ENCODE measurements at places on chromosomes 1 and 21.

- no peak overlapping the region for H3K4me3 ChIP-seq
- DNase-seq: no peak
- no peaks in the 10 kb centered on the region for H3K4me1 ChIP-seq
These were observed 29.1 kb downstream of the PRRX1 start for GRCh38 chr1:170692866-170693575.

DNA sequence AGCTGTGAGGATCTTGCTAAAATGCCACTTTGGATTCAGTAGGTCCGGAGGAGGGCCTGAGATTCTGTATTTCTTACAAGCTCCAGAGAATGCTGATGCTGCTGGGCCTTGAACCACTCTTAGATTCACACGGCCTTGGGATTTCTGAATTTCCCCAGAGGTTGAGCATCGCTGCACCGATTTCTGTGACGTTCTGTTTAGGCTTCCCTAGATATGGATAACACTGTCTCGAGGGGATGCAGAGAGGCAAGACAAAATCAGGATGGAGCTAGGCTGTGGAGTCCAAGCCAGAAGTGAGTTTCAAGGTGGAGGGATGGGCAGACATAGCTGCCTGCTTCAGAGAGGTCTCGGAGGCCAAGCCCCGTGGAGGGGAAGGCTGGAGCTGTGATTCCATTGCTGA, 415.9 kb upstream of the PROX1 start:
- no peak overlapping the region for H3K27ac ChIP-seq
- H3K4me3 ChIP-seq: no peak overlapping the region
- H3K27me3 ChIP-seq: peaks cover 6% of the 10 kb centered on the region
- DNase-seq: no peak

DNA sequence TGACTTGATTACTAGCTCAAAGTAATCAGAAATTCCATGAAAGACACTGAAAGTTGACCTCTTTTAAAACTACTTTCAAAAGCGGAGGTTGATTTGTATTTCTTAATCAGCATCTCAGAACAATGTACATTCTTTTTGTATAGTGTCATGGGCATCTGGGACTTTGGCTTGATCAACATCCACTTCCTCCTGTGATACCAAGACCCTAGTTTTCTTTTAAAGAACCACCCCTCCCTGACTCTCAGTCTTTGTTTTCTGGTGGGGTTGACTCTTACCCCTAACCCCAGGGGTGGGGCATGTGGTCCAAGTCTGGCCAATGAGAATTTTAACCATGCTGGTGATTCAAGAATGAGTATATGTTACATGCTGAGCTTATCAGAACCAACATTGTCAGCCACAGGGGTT, 21.7 kb upstream of the IRF2BP2 start:
- no peaks in the 10 kb centered on the region for H3K36me3 ChIP-seq
- DNase-seq: no peak
- H3K27me3 ChIP-seq: no peaks in the 10 kb centered on the region
- H3K4me1 ChIP-seq: no peaks in the 10 kb centered on the region

- no peaks in the 10 kb centered on the region for H3K27me3 ChIP-seq
- H3K4me1 ChIP-seq: no peaks in the 10 kb centered on the region
- H3K4me3 ChIP-seq: no peak overlapping the region
- H3K36me3 ChIP-seq: peaks cover 93% of the 10 kb centered on the region
- no peak overlapping the region for H3K27ac ChIP-seq
These were observed 46.8 kb downstream of the KDM1A start for GRCh38 chr1:23066075-23066474.

DNA sequence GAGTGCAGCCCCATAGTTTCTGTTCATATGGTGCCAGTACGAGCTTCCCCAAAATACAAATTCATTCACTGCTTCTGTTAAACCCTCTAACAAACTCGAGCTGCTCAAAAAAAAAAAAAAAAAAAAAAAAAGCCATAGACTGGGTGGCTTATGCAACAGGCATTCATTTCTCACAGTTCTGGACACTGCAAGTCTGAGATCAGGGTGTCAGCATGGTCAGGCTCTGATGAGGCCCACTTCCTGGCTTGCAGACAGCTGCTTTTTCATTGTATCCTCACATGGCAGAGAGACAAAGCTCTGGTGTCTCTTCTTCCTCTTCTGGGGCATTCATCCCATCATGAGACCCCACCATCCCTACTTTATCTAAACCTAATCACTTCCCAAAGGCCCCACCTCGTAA, 121.6 kb downstream of the PTBP2 start:
- H3K4me3 ChIP-seq: no peak overlapping the region
- H3K27me3 ChIP-seq: no peaks in the 10 kb centered on the region
- H3K36me3 ChIP-seq: no peaks in the 10 kb centered on the region
- H3K4me1 ChIP-seq: no peaks in the 10 kb centered on the region

DNA sequence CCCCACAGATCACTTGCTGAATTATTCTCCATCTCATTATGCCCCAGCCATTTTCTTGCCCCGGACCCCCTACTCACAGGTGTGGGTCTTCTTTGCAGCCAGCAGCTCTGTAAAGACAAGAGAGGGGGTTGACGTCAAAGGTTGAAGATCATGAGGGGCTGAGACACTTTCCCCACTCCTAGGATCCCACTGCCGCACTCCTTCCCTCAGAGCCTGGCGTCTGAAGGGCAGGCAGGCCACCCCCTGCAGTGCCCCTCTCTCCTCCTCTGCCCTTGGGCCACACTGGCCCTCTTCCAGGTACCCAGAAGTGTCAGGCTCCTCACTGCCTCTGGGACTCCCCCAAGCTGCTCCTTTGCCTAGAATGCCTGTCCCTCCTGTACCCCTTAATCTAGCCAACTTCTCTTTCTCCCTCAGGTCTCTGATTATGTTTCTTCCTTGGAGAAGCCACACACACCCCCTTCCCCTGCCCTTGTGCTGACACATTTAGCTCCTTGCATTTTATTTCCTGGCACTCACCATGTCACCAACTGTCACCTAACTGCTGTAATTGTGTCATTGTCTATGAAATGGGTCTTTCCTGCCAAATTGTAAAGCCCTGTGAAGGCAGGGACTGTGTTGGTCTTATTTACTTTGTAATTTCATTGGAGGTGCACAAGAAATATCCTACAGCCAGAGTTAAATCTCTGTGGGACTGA, 2.1 kb downstream of the RORC start:
- no peaks in the 10 kb centered on the region for H3K36me3 ChIP-seq
- peaks cover 33% of the 10 kb centered on the region for H3K4me1 ChIP-seq
- no peak for DNase-seq
- H3K27me3 ChIP-seq: peaks cover 20% of the 10 kb centered on the region

DNA sequence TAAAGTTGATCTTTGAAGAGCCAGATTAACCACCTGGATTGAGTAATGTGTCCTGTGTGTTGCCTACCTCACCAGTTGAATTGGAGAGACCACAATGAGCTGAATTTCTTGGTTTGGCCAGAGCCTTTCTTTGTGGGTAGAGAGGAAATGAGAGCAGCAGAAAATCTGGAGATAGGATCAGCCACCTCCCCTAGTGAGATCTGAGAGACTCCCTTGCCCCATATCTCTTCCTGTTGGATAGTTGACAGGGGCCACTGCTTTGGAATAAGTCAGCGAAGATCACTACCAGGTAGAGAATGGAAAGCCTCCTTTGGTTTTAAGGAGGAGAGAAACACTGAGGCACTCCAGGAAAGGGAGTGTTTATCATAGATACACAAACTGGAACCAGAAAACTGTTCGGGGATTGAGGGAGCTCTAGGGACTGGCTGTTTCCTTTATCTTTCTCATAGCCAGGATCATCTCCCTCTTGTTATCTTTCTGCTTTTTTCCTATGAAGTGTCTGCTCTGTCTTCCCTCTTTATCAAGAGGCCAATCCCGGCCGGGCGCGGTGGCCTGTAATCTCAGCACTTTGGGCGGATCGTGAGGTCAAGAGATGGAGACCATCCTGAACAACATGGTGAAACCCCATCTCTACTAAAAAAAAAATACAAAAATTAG, 21.3 kb upstream of the ZNF326 start:
- H3K27me3 ChIP-seq: no peaks in the 10 kb centered on the region
- peak; percentile 56 for DNase-seq
- peaks cover 43% of the 10 kb centered on the region for H3K4me1 ChIP-seq
- H3K4me3 ChIP-seq: no peak overlapping the region
- no peaks in the 10 kb centered on the region for H3K36me3 ChIP-seq

DNA sequence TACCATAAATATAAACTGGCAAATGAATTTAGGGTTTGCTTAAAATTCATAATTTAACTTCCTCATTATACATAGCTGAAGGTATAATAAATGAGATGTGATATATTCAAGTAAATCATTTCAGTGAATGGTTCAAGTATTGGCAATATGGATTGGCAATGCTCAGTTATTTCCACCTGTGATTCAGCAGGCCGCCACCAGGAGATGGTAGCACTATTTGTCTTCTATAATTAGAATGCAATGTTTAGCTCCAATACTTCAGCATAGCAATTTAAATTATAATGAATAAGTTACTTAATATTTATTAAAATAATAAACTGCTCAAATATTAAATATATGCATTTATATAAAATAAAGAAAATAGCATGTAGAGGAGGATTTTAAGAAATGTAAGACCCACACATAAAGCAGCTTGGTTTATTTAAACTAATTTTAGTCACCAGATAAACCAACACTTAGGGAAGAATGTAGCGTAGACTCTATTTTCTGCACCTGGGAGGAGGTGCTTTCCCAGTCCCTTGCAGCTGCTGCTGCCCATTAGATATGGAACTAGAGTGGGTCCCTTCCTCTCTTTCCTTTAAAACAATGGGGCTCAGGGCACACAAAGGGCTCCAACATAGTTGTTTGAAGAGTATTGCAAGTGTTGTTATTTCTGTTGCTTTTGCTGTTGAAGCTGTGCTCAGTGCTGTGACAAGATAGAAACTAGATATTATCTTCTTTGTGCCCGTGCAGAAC, 62.1 kb downstream of the PLPPR4 start:
- H3K27me3 ChIP-seq: no peaks in the 10 kb centered on the region
- no peaks in the 10 kb centered on the region for H3K36me3 ChIP-seq
- no peak for DNase-seq
- H3K4me3 ChIP-seq: no peak overlapping the region

- DNase-seq: no peak
- H3K36me3 ChIP-seq: no peaks in the 10 kb centered on the region
- no peaks in the 10 kb centered on the region for H3K27me3 ChIP-seq
- no peak overlapping the region for H3K4me3 ChIP-seq
- H3K27ac ChIP-seq: no peak overlapping the region
- H3K4me1 ChIP-seq: no peaks in the 10 kb centered on the region
These were observed 159.0 kb downstream of the ACTL8 start for GRCh38 chr1:17914131-17914530.

Measured in K562 (cell line).